SW 1271 (cell line): ENCODE measurements at places on chromosomes 1 and 21.

- DNase-seq: no peak
Measured at GRCh38 chr1:203526572-203526971, 32.6 kb downstream of the OPTC start.

- no peak for DNase-seq
Measured at GRCh38 chr1:43446388-43446740, 7.4 kb downstream of the HYI start.

DNA sequence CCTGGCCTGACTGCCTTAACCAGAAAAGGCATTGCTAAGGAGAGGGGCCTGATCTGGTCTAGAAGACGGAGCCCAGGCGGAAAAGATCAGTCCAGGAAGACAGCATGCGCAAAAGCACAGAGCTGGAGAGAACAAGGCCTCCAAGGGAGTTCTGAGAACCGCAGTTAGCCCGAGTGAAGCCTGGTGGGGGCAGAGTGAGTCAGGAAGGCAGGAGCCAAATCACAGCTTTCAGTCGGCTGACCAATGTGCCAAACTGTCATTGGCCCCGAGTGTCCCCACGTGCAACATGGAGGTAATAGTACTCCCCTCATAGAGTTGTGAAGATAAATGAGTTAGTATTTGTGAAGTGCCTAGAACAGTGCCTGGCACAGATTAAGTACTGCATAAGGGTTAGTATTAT, 1.2 kb upstream of the TSPAN2 start:
- no peak for DNase-seq

GRCh38 chr1:27519331-27520258, 29.6 kb upstream of the WASF2 start:
- DNase-seq: no peak
